Lung microvascular endothelial cell (primary cell): ENCODE measurements at places on chromosomes 7 and 10. TPM values are rescaled to one million over a fixed set of nuclear protein-coding genes. Genes with fewer than 3 reads are reported as not detected.

GRCh38 chr10:72124989-72125388, 36.6 kb upstream of the SPOCK2 start:
- DNase-seq: no peak

DNA sequence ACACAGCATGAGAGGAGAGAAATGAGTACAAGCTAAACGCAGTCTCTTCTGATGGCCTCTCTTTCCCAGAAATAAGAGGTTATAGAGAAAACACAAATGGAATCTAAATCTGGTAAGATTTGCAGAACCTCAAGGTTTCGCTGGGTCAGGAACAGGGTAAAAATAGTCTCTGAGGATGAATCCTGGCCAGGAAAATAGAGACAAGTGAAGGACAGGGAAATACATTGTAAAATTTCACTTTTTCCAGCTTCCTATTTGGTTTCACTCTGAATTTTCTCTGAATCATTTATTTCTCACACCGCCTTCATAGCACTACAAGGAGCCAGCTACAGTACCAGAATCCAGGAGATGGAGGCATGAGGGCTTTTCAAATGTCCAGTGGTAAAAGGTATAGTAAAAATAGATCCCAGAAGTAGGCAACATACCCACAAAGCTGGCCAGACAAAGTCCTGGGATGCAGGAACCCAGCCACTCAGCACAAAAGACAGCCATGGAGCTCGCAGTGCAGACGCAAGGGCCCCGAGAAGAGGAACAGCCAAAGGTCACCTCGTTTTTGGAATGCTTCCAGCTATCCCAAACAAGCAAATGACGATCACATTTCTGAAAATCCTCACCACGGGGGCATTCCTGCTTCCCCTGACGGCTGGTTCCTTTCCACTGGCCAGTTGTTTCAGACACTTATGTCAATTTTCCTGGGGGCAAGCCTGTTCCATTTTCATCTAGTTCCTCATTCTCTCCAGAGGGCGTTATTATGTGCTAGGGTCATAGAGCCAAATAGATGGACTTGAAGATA, 21.5 kb upstream of the IKZF1 start:
- no peak for DNase-seq

Gene ENKUR
- 0.20 and 0.44 TPM in 2 replicates for total RNA-seq

- peak; percentile 81 for DNase-seq
Observed at GRCh38 chr10:52486840-52487611, 172.9 kb downstream of the DKK1 start.

GRCh38 chr10:69097729-69098128, 9.8 kb downstream of the SRGN start:
- no peak for DNase-seq

GRCh38 chr10:112389271-112389822, 15.4 kb downstream of the ACSL5 start:
- peak; percentile 96 for DNase-seq

GRCh38 chr7:53246957-53247356, 211.5 kb downstream of the POM121L12 start:
- no peak for DNase-seq
